Activated effector memory CD4-positive, alpha-beta T cell treated with Interleukin-2 at 50 U/mL for 16 hours (primary cell): ENCODE measurements at places on chromosomes 5 and 9.

DNA sequence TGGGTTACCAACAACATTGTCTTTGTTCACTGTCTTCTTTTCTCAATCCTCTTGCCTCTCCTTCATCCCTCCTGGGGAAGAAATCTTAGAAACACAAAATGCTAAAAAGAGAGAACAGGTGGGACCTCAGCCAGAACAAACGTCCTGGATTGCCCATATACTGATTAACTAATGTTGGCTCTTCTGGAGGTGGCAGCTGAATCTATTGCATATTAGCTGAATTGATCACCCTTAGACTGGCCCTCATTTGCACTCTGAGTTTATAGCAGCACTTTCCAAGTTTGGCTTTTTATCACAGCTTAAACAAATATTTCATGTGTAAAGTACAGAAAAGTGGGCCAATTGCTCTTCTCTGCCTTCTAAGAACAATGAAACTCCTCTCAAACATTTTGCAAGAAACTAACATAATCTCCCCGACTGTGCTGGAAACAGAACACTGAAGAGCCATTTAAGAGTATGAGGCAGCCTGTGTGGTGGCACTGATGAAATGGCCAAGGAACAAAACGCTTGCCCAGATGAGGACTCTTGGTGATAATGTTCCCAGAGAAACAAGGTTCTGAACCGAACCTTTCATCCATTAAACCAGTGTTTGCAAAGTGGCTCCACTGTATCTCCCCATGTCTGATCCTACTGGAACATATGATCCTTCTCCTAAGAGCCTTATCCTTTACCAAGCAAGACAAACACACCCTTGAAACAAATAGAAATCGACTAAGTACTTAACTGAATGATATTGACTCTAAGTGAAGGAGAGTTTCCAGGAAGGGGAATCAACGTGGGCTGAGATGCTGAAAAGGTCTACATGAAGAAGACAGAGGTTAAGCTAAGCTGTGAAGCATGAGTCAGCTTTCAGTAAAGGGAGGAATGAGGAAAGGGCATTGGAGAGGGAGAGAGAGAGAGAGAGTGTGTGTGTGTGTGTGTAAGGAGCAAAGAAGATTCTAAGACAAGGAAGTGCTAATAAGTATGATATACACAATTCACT lies 83.2 kb upstream of the LIFR start:
- no peak for DNase-seq

GRCh38 chr9:34737677-34738260 lies 27.8 kb upstream of the CCL21 start:
- DNase-seq = no peak

DNA sequence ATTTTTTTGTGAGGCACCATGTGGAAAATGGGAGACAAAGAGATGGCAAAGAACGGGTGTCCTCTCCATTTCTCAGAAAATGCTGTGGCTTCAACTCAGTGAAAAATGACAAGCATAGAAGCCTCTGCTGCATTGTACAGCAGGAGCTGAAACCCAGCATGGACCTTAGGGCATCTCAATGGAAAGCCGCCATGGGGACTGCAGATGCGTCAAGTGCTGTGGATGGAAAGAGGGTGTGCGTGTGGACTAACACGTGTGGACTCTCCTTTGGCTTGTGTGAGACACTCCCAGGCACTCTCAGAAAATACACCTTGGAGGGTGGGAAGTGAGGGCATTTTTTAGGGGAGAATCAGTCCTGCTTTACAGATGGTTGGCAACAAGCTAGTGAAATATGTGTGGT lies 2.2 kb upstream of the GLRX start:
- no peak for DNase-seq

DNA sequence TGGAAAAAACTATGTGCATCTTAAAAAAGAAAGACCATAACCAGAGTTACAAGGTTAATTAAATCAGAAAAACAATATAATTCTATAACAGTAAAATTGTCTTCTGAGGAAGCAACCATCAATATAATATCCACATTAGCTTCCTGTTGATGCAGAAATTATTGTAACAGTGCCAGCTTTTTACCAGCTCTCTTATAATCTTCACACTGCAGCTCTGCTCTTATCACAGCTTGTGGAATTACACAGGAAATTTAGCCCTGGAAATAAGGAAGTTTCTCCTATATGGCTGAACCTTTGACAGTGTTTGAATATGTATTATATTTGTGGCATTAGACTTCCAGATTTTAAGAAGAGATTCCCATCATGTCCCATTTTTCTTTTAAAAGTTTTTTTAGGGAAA lies 49.1 kb upstream of the TEK start:
- DNase-seq = no peak

GRCh38 chr5:173056783-173057061 lies 570 bp downstream of the CREBRF start:
- no peak for DNase-seq

GRCh38 chr5:39531306-39531705 lies 106.5 kb upstream of the DAB2 start:
- DNase-seq = no peak

GRCh38 chr5:33283243-33283642 lies 157.5 kb upstream of the TARS1 start:
- DNase-seq = no peak

- no peak for DNase-seq
These were observed 68.9 kb downstream of the COL27A1 start for GRCh38 chr9:114224247-114224610.

GRCh38 chr5:66238435-66238834 lies 94.3 kb downstream of the SREK1 start:
- no peak for DNase-seq

DNA sequence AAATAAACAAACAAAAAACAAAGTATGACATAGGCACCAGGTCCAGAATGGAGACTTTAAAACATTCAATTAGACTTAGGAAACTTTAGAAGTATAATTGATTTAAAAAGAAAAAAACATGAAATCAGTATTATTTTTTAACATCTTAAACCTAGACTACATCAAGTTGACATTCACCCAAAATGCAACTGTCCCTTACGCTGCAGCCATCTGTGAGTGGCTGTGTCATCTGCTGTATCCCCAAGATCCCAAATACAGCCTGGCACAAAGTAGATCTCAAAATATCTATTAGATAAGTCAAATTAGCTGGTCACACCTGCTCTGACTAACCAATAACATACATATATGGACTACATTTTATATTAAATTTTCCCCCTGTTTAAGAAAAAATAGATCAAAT lies 7.8 kb downstream of the TTLL11 start:
- DNase-seq = no peak

DNA sequence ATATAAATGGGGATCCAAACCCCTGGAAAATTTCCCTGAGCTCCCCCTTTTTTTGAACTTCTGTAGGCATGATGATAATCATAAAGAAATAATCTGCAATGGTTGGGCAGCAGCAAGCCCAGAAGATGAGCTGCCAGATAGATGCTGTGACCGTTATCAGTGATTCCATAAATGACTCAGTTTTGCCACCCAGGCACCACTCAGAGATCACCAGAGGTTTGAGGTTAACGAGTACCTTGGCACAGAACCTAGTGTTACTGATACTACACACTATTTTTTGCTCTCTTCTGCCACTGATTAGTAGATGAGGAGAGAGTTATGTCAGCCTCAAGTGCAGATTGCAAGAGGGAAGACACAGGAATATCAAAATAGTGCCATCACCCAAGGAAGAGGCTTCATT lies 199.3 kb upstream of the PTGER4 start:
- no peak for DNase-seq

DNA sequence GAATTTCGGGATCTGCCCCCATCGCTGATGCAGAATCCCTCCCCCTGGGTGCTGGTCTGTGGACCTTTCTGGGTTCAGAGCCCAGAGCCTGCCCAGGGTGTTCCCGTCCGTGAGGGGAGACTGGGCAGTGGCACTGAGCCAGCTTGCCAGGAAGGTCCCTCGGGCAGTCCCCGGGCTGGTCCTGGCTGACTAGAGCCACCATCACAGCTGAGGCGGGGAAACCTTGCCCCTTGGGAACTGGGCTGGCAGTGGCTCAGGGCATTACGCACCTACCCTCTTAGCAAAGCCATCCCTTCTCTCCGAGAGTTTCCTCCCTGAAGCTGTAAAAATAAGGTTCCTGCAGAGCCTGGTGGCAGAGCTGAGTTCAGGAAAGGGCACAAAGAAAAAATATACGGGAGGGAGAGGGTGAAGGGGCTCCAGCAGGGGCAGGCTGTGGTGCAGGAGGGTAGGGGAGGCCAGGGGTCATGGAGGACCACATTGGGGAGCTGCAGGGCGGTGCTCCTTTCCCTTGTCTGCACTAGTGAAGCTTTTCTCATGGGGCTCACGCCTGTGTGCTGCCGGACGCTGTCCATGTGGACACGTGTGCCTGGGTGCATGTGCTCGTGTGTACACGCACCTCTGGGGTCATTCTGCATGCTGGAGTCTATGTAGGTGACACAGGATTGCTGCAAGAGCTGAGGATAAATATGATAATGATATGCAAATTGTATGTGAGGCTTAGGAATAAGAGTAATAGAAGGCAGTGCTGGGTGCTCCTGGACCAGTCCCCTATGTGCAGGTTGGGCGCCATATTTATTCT lies 118.9 kb downstream of the LHX2 start:
- no peak for DNase-seq

DNA sequence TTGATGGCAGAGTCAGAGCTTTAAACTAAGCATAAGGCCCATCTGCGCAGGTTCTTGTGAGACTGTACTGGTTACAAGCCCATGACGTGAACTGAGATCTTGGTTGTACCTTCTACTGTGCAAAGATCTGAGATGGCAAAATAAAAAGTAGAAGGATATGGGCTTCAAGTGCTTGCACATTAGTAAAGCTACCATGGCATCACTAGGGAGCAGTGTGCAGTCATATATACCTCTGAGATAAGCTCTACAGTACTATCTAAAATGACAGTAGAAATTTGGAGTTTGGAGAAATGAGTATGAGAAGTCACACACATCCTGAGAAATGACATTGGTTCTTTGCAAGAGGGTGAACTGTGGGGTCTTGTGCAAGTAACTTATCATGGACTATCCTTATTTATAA lies 408.2 kb upstream of the PRR16 start:
- no peak for DNase-seq

- DNase-seq = no peak
These were observed 48.9 kb downstream of the CFAP90 start for GRCh38 chr5:7801891-7802614.

- no peak for DNase-seq
These were observed 19.1 kb downstream of the CAMSAP1 start for GRCh38 chr9:135888126-135888765.

- DNase-seq = no peak
These were observed 80.0 kb downstream of the TMEM215 start for GRCh38 chr9:32863291-32863690.

DNA sequence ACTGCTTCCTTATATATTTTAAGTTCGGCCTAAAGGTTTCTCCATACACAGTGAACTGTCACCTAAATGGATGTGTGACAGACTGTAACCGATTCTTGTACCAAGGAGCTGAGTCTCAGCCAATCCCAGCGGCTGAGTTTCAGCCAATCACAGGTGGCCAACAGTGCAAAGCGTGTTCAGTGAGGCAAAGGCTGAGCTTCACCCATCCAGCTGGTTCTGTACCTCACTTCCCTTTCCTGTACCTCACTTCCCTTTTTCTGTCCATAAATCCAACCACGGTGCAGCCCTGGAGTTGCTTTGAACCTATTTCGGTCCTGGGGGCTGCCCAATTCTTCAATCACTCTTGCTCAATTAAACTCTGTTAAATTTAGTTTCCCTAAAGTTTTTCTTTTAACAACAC lies 15.7 kb upstream of the TBC1D9B start:
- DNase-seq = no peak

GRCh38 chr5:79130781-79131180 lies 19.2 kb downstream of the BHMT start:
- DNase-seq = no peak

GRCh38 chr5:31255041-31255440 lies 61.6 kb downstream of the CDH6 start:
- no peak for DNase-seq

DNA sequence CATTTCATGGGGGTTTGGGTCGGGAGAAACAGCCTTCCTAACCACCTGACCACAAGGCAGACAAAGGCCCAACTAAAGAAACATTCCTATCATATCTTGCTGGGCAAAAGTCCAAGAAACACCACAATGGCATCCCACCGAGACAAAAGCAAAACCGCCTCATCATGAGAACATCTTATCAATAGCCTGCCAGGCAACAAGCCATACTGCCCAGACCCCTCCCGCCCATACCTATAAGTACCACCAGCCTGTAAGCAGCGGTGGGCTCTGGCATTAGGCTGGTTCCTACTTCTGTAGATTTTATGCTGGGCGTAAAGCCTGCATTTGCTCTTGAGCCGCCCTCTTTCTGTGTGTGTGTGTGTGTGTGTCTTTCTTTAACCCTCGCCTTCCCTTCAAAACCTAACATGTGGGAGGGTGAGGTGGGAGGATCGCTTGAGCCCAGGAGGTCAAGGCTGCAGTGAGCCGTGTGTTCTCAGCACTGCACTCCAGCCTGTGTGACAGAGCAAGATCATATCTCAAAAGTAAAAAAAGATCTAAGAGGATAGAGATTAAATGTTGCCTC lies 56.9 kb downstream of the PDE6A start:
- no peak for DNase-seq

DNA sequence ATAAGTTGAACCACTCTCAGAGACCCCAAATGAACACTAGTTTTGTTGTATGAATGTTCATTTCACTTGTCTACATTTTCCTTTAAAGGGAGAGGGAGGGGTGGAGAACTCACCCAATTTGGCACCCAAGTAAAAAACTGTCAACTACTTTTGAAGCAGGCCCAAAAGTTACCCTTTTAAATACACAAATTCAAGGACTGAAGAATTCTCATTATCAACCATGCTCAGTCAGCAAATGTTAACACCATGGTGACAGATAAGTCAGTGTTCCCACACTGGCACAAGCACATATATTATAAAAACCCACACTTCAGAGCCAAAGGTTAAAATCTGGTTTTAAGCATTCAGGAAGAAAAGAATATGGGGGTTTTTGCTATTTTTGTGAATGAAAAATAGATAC lies 31.6 kb downstream of the CSNK1A1 start:
- DNase-seq = no peak

- no peak for DNase-seq
These were observed 224.5 kb downstream of the DOCK8 start for GRCh38 chr9:438961-439768.

DNA sequence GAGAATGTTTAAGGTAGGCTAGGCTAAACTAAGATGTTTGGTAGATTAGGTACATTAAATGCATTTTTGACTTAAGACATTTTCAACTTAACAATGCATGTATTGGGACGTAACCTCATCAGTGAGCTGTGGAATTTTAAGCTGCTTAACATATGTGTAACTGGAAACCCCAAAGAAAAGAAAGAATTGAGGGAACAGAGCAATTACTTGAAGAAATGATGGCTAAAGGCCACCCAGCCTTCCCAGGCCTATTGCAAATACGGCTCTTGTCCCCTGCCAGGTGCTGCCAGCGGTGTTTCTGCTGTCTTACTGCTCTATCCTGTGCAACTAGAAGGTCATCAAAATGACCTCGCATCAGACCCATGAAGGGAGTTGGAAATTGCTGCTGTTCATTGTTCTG lies 52.0 kb downstream of the RICTOR start:
- no peak for DNase-seq
